Sciatic nerve (tissue), 2 donors: ENCODE measurements at places on chromosomes 4 and X.

DNA sequence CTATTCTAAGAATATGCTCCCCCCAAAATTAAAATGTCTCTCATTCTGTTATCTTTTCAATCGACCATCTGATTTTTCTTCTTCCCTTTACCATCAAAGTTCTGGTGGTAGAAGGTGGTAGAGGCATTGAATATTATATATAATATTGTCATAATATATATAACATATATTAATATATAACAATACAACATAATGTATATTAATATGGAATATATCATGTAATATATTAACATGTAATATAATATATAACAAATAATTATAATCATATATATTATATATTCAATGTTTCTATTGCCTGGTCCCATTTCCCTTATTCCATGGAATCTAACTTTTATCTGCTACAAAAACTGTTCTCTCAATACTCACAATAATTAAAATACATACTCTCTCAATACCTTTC, 40.6 kb downstream of the STPG2 start:
- DNase-seq = no peak

GRCh38 chr4:186643501-186644310, 80.0 kb downstream of the FAT1 start:
- no peak for DNase-seq

DNA sequence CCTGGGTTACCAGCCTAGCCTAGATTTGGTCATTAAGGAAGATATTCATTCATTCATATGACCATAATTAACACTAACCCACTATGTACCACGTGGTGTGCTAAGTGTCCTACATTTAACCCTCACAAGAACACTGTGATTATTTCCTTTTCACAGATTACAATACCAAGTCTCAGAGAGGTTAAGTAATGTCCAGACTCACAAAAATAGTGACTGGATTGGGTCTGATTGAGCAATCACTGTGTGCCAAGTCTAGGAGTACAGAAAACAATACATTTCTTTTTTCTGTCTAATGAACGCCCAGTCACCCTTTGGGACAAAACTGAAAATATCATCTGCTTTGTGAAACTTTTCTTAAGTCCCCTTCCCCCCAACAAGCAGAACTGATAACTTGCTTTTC, 7.6 kb upstream of the DLG3 start:
- DNase-seq = no peak

GRCh38 chrX:48772602-48773001, 11.1 kb downstream of the GLOD5 start:
- DNase-seq = no peak

DNA sequence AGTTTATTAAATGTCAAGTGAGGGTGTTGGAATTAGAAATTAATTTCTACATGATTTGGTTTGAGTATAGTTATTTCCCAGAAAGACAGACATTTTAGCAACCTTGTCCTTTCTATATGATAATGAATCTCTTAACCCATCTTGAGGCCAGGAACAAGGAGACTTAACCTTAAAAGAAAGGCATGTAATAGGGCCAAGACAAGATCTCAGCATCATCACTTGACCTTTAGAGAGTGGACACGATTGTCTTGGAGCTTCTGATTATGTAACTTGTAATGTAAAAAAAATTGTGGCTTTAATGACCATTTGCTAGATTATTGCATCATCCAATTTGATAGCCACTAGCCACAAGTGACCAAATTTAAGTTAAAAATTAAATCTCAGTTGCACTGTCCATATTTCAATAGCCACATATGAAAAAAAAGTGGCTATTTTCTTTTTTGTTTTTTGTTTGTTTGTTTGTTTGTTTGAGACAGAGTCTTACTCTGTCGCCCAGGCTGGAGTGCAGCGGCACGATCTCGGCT, 13.5 kb upstream of the FOXO4 start:
- no peak for DNase-seq

GRCh38 chr4:152265149-152265621, 270.7 kb downstream of the FBXW7 start:
- no peak for DNase-seq

DNA sequence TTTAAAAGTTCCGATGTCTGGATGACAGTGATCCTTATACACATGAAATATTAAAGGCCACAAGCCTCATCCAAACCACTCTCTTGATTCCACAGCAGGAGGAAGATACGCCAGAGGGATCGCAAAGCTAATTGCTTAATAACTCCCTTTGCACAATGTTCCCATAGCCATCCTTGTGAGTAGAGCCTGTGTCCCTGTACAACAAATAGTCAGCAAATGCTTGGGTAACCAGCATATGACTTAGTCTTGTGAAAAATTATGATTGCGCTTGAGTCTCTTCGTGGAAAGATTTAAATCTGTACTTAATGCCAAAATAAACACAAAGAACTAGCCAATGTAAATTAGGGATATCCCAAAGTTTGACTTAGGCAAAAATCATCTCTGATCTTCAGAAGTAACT, 31.5 kb downstream of the SLC9A7 start:
- no peak for DNase-seq

DNA sequence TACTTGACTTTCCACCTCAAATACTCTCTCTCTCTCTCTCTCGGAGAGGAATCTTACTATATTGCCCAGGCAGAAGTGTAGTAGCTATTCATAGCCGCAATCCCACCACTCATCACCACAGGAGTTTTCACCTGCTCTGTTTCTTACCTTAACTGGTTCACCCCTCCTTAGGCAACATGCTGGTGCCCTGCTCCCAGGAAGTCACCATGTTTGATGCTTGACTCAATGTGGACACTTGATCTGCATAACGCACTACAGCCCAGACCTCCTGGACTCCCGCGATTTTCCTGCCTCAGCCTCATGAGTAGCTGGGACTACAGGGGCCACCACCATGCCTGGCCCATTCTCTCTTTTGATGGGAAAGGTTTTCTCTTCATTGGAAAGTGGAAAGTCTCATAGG, 271.8 kb downstream of the FBXW7 start:
- no peak for DNase-seq

- no peak for DNase-seq
Measured at GRCh38 chr4:153020457-153020856, 84.3 kb downstream of the FHDC1 start.

DNA sequence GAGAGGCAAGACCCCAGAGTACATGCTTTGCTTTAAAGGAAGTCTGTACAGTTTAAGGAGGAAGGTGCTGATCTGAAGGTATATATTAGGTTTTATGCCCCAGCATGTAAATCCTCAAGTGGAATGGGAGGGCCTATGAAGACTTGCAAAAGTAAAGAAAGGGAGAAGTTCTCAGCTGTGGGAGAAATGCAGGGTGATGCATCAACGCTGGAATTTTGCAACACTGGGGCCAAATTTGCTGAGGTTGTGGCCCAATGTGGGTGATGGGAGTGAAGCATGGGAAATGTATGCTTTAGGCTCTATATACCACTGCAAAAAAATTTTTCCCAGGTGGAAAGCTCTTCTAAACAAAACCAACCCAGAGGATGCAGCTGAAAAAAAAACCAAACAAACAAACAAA, 33.8 kb upstream of the GPR174 start:
- DNase-seq = no peak

GRCh38 chr4:102403116-102403515, 57.8 kb upstream of the SLC39A8 start:
- no peak for DNase-seq

GRCh38 chr4:186082221-186082620, 13.3 kb downstream of the TLR3 start:
- DNase-seq = no peak

DNA sequence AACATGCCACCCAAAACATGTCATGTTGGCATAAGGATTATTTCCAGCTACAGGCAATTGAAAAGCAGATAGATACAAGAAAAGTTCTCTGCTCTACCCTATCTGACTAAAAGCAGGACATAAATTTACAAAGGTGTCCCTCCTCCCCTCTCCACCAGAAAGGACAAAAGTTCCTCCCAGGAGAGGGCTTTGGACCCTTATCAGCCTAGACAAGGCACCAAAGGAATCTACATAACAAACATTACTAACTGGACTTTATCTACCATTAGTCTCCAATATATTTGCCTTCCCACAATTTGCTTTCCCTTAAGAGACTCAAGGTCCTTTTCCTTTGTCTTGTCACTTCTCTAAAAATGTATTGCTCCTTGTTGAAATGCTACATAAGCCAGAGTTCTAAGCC, 55.6 kb downstream of the ADGRA3 start:
- DNase-seq = no peak

DNA sequence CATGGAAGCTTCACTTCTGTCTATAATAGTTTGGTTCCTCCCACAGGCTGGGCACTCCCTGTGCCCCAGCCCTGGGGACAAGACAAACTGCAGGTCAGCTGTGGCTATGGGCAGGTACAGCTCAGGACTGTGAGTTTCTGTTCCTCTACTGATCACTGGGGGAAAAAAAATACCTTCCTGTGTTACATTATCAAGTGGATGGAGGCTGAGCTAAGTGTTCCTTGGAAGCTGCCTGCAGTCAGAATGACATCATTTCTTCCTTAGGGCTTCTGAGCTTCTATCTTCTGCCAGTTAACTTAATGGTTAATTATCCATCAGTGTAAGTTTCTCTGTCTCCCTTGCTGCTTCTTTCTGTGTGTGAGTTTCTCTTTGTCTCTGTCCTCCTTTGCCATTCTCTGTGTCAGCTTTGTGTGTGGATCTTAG, 4.6 kb downstream of the RAB33A start:
- DNase-seq = no peak

DNA sequence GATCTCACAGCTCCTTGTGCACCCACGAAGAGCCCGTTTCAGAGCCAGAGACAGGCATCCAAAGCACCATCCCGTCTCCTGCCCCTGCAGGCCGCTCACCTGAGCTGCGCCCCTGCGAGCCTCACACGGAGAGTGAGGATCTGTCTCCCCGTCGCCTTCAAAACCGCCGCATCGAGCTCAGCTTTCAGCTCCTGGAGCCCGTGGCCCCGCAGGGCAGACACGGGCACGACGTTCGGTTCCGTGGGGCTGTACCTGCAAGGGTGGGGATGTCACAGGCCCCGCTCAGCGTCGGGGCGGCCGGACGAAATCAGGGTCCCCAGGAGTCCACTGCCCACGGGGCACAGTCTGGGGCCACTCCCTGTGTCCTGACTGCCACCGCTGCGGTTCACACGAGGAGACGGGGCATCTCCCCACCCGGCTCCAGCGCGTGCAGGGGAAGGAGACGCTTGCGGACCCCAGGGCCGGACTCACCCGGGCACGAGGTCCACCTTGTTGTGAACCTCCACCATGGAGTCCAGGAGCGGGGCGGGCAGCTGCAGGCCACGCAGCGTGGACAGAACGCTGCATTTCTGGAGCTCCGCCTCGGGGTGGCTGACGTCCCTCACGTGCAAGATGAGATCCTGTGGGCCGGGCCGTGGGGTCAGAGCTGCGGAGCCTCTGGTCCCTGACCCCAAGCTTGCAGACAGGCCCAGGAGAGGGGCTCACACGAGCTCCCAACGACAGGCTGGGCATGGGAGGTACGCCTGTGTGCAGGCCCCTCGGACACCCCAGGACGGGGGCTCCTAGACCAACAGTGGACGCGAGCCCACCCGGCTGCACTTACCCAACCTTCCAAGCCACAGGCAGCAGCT, 11.1 kb downstream of the GTPBP6 start:
- peak; percentile 57 for DNase-seq

- DNase-seq = no peak
Measured at GRCh38 chr4:72564184-72564583, 4.8 kb downstream of the ADAMTS3 start.

DNA sequence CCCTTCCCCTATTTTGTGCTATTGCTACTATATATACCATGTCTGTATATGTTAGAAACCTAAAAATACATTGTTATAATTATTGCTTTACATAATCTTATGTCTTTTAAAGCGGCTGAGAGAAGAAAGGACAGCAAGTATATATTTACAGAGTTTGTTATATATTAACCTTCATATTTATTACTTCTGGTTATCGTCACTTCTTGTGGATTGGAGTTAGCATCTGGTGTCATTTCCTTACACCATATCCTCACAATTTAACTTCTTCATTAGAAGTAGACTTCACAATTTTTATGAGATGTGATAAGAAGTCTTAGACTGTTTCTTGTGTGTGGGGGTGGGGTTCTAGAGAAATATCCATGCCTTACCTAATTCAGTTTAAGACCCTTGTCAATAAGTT, 123.1 kb downstream of the ATXN3L start:
- no peak for DNase-seq
